ENCODE measurements at places on chromosomes 7 and 10. TPM values are rescaled to one million over a fixed set of nuclear protein-coding genes. Genes with fewer than 3 reads are reported as not detected.

- DNase-seq = no peak
Measured at GRCh38 chr7:157061979-157062378, 51.5 kb upstream of the MNX1 start.

GRCh38 chr10:75058161-75058560, 53.3 kb upstream of the SAMD8 start:
- DNase-seq = peak; percentile 37

DNA sequence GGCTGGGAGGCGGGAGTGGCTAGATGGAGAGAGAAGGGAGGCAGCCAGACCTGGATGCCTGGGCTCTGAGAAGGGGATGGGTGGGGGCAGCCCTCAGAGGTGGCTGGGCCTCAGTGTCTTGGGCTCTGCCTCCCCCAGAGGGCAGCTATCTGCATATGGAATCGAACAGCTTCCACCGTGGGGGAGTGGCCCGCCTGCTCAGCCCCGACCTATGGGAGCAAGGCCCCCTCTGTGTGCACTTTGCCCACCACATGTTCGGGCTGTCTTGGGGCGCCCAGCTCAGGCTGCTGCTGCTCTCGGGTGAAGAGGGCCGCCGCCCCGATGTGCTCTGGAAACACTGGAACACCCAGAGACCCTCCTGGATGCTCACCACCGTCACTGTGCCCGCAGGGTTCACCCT, 3.3 kb downstream of the ZAN start:
- no peak for DNase-seq

DNA sequence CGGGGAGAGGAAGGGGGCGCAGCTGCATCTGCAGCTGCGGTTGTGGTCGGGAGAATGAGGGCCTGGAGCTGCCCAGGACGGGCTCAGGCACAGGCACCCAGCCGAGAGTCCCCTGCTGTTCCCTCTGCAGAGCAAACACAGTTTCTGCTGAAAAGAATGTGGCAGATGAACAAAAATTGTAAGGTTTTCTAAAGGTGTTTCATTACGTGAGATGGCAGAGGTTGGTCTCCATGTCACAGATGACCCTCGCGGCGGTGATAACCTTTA, 456.2 kb downstream of the DNAJB6 start:
- DNase-seq = no peak

GRCh38 chr7:128274884-128275603, 34.0 kb downstream of the LEP start:
- no peak for DNase-seq

- no peak for DNase-seq
Measured at GRCh38 chr10:79310911-79311573, 36.2 kb upstream of the PPIF start.

GRCh38 chr7:50659329-50659965, 94.2 kb upstream of the DDC start:
- DNase-seq = no peak

GRCh38 chr7:50304129-50304910, at the start of gene IKZF1:
IKZF1 (plus strand) TSS chr7:50304716; CDS start chr7:50319062, 14,346 bp downstream.
- peak; percentile 74 for DNase-seq

GRCh38 chr10:125083576-125083920, 76.8 kb downstream of the CTBP2 start:
- peak; percentile 58 for DNase-seq

DNA sequence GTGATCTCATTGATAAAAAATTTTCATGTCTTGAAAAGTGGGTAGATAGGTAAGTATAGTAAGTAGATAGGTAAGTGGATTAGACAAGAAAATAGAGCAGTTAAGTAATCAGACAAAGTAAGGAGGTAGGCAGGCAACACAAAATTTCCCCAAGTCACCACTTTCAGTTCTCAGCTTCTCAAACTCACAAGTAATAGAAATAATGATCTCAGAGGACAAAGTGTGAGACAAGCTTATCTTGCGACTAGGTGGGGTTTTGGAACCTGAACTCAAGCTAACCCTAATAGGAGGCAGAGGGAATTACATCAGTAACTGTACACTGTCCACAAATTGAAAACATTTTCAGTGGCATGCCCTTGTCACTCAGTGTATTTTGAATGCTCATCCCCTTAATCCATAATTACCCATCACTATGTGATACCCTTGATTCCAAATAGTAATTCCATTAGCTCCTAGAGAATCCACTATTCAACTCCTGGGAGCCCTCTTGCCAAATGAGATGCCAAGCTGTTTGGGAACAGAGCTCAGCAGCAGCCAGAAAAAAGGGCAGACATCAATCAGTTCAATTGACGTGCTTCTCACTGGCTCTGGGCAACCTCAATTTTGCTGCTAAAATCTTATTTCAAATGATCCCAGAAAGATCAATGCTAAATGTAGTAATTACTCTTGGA, 703.2 kb downstream of the XPNPEP1 start:
- DNase-seq = no peak

GRCh38 chr7:104039363-104039762, 49.9 kb upstream of the RELN start:
- no peak for DNase-seq

GRCh38 chr10:91434041-91434440, 23.9 kb downstream of the HECTD2 start:
- DNase-seq = no peak

DNA sequence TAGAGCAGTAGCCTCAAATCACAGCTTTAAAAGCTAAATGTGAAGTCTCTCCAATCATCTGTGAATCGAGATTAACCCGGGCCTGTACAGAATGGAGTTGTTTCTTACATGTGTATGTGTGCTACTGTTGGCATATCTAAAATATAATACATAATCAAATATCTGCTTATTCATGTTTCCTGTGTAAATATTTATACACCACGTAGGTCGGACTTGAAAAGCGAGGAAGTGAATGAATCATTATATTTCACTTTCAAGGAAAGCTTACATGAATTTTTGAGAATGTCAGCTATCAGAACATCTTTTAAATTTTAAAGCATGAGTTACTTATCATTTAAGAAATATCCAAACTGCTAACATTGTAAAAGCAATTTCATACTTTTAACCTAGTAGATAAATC, 233.3 kb downstream of the SLC25A13 start:
- no peak for DNase-seq

- no peak for DNase-seq
Measured at GRCh38 chr7:28157831-28158416, 22.7 kb downstream of the JAZF1 start.

GRCh38 chr10:121183236-121183635, 332.1 kb downstream of the WDR11 start:
- DNase-seq = no peak

- peak; percentile 67 for DNase-seq
Measured at GRCh38 chr10:43965033-43965917, 316.6 kb upstream of the ZNF32 start.

GRCh38 chr7:15737601-15738000, 51.1 kb upstream of the MEOX2 start:
- no peak for DNase-seq

GRCh38 chr7:131600085-131600881, 43.9 kb upstream of the PODXL start:
- no peak for DNase-seq

DNA sequence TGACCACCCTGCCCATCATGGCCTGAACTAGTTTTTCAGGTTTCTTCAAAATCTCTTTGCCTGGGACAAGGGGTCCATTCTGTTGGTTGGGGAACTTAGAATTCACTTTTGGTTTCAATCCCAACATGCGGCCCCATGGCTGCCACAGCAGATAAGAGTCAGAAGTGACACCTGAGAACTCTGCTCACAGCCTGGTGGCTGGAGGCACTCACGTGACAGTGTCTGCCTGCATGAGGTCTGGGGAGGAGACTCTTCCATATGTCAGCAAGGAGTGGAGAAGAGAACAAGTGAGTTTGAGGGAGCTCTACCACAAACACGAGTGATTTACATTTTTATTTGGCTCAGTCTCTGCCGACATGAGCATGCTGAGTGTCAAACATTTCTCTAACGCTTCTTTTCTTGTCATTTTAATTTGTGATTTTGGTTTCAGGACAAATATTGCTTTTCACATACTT, 370.4 kb downstream of the TNS3 start:
- peak; percentile 43 for DNase-seq

DNA sequence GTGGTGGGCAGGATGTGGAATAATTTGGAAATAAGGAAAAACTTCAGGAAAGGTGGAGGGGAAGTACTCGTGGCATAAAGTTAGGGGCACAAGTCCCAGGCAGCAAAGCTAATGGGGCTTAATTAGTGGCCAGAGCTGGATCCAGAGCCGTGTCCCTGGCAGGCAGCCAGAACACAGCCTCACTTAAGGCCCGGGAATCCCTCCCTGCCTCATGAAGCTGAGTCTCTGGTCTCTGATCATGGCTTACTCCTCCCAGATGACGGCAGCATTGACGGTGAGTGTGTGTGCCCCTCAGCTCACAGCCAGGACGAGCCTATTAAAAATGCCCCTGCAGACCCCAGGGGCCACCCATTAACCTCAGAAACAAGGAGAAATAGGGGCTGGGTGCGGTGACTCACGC, 48.2 kb upstream of the NPTX2 start:
- peak; percentile 48 for DNase-seq

DNA sequence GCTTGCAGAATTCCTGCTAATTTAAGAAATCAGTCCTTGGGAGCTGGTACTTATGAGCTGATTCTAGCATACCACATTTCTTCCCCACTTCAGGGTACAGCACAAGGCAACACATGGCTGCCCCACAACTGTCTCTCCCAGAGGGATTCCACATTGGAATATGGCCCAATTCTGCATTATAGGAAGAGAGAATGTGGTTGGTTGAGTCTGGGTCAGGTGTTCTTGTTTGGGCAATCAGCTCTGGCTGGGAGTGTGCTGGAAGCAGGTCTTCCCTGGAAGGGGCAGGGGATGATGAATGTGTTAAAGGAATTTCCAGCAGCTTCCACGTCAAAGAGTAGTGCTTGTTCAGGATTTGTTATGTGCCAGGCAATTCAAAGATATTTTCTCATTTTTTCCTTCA, 95.7 kb downstream of the BUB3 start:
- no peak for DNase-seq

- no peak for DNase-seq
Measured at GRCh38 chr7:118826246-118826645, 601.7 kb downstream of the ANKRD7 start.

The RHOBTB1 gene
- 5.6 TPM for total RNA-seq

The HILPDA gene
- 37.4 TPM for total RNA-seq

The OR2A12 gene
- not detected for total RNA-seq

The PTPRN2 gene
- 5.5 TPM for total RNA-seq

The SUN1 gene
- total RNA-seq = 89.0 TPM

The HABP2 gene
- total RNA-seq = not detected

The HMX2 gene
- total RNA-seq = 1.3 TPM

The ARHGAP22 gene
- total RNA-seq = 6.2 TPM
